ENCODE measurements at places on chromosomes 5 and 9.

- DNase-seq = no peak
Measured at GRCh38 chr9:119951090-119951489, 581.9 kb upstream of the BRINP1 start.

DNA sequence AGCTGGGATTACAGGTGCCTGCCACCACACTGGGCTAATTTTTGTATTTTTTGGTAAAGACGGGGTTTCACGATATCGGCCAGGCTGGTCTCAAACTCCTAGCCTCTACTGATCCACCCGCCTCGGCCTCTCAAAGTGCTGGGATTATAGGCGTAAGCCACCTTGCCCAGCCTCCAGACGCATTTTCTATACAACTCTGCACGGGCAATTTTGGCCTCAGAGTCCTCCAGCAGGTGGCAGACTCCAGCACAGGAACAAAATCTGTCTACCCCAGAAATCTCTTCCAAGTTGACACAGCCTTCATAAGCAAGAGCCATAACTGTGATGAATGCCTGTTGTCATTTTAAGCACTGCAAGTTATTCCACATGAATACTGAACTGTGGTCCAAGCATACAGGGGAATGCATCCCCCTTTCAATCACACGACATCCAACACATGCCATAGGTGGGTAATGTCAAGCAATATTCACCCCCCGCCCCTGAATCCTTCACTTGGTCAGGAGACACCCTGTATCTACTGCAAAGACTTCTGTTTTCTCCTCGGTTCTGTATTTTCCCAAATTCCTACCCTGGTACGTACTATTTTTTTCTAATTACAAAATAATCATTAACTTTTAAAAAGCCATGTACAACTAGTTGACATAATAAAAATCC is 50.8 kb downstream of the ALDH7A1 start:
- peak; percentile 49 for DNase-seq

DNA sequence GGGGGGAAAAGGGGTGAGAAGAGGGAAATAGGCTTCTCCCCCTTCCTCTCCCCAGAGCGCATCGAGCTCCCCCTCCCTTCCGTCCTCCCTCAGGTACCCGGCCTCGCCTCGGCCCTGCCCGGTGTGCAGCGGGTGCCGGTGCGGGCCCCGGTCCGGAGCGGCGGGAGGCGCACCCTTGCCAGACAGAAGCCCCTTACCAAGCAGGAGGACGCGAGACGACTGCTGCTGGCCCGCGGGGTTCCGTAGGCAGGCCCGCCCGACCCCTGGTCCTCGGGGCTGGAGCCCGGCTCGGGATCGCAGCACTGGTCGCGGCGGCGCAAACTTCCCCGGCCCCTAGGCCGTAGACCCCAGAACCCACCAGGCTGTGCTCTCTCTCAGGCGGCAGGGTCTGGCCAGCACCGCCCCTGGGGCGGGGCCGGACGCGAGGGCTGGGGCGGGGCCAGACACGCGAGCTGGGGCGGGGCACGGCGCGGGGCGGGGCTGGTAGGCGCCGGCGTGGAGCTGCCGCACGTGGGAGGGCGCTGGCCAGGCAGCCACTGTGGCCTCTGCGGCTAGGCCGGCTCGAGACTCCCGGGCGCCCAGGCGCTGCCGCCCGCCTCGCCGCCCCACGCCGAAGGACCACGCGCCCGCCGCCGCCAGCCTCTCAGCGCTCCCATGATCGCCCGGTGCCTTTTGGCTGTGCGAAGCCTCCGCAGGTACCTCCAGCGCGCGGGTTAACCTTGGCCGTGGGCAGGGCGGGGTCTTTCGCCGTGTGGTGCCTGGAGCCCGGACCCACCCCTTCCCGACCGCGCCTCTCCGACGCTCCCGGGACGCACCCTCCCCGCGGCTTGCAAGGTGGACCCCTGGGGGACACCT is at the start of the genes NLN and SGTB:
Gene NLN (plus strand): TSS at position 486 of the 855 bp plus-strand sequence. CDS start 169 bp downstream, at position 655.
Gene SGTB (minus strand): TSS at position 390 of the 855 bp plus-strand sequence. CDS start 1,302 bp downstream, outside the sequence.
- peak; percentile 82 for DNase-seq

DNA sequence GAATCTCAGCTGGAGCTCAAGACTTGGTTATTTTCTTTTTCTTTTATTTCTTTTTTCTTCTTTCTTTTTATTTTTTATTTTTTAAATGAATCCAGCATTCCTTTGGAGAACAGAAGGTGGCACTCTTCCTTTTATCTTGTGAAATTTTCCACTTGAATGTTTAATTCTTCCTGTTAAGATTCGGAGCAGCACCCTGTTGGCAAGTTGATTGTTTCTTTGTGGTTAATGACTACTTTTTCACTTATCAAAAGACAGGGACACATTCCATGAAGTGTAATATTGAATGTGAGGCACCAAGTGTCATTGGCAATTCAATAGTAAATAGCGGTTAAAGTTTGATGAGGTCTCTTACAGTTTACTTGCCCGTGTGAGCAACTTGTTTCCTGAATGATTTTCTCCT is 240.5 kb upstream of the CHD1 start:
- DNase-seq = peak; percentile 58

DNA sequence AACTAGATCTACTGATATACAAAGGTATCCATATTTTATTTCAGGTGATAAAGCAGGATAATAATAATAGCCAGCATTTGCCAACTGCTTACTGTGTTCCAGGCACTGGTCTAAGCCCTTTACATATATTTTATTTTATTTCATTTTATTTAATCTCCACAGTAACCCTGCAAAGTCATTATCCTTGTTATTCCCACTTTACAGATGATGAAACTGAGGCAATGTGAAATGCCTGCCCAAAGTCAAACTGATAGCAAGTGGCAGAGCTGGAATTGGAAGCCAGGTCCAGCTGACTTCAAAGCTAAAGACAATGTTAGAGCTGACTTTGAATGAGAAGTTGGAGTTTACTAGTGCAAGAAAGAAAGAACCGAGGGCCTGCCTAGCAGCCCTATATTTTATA is 24.8 kb downstream of the MORN5 start:
- DNase-seq = no peak

DNA sequence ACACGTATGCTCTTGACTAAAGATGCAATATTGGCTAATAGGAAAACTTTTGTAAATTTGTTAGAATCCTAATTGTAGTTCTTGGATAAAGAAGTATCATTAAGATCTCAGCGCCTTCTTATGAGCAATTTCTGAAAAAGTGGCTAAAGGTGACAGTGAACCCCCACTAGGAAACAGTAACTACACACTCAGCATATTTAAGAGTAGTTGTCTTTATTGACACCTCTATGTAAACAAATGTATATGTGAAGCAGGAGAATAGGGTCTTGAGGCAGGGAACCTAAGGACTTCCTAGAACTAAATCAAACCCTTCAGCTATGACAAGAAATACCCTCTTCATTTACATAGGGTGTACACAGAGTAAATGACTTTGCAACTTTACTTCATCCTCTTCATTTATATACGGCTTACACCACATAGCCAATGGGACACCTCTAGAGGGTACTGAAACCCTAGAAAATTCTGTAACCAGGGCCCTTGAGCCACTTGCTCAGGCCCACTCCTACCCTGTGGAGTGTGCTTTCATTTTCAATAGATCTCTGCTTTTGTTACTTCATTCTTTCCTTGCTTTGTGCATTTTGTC is 2.8 kb downstream of the NIPSNAP3A start:
- DNase-seq = no peak

GRCh38 chr5:89826938-89827337 is 582.6 kb downstream of the CETN3 start:
- no peak for DNase-seq

GRCh38 chr9:121652021-121652837 is 795 bp downstream of the DAB2IP start:
- no peak for DNase-seq

DNA sequence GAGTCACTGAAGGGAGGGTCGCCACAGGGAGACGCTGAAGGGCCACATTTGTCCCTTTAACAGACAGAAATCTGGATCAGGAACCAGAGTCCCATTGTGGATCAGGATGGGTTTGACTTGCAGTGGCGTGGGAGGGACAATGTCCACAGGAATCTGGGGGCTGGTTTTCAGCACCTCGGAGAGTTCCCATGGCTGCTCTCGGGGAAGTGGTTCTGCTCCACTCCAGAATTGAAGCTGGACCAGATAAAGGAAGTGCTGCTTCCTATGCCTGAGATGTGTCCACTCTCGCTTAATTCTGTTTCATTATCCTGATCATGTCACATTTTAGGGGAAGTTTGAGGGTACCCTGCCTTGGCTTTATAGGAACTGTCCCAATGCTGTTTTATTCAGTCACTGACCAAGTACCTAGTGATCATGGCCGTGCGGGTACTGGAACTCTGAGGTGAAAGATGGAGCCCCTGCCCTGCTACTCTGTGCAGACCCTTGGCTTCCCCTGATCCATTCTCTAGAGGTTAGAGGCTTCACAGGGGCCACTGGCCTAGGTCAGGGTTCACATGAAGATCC is 28.7 kb downstream of the ENHO start:
- DNase-seq = peak; percentile 61

GRCh38 chr5:59698207-59699178 is 195.0 kb downstream of the PDE4D start:
- no peak for DNase-seq

DNA sequence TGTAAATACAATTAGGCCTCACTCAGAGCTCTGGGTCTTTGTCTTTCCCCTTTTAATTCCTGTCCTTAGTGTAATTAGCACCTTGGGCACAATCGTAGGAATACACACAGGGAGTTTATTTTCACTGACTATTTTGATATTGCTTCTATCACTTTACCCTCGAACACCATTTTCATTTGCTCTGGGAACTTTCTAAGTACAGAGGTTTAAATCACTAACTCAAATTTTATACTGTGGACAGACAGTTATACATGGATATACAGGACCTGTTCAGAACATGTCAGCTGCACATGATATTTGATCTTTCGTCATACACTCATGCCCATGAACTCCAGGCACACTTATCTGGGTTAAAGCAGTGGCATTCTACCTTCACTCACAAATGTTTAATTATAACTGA is 217.8 kb upstream of the TMEM161B start:
- DNase-seq = no peak

Data from RKO (cell line).